Activated naive CD4-positive, alpha-beta T cell treated with anti-CD3 and anti-CD28 coated beads for 36 hours (primary cell): ENCODE measurements at places on chromosomes 16 and 17. TPM values are rescaled to one million over a fixed set of nuclear protein-coding genes. Genes with fewer than 3 reads are reported as not detected.

The CLEC18A gene
- total RNA-seq, result 0.19 TPM

The PRAC2 gene
- not detected for total RNA-seq

The UMOD gene
- total RNA-seq, result not detected

The NPIPA2 gene
- total RNA-seq, result 4.1 TPM
